Fibroblast of villous mesenchyme (primary cell): ENCODE measurements at places on chromosomes 7 and 10.
A peak's percentile ranks its signal among the peaks of the same experiment; 100 is the strongest.

DNA sequence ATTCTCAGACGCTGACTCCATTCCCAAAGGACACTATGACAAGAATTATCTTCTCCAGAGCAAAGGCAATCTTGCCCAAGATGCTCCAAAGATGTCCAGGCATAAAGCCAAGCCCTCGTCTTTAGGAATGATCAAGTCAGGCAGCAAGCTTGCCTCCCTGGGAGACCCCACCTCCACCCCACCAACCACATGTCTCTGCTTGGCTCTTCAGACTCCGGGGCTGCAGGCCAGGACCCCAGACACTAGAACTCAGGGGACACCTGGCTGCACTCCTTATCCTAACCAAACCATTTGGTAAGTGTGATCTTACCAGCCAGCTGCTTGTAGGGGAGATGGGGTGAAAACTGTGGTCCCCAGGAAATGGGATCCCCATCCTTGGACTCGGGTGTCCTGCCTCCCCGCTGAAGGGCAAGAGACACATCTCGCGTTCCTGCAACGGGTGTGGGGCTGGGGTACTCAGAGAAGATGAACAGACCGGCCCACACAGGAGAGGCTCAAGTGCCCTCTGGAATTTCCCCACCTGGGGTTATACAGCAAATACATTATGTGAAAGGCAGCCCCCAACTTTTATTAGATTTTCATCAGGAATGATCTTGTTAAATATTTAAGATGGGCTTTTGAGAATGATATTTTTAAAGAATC lies 55.7 kb downstream of the INSIG1 start:
- DNase-seq: no peak

- no peak for DNase-seq
These were observed 32.6 kb upstream of the TECTB start for GRCh38 chr10:112250555-112250954.

DNA sequence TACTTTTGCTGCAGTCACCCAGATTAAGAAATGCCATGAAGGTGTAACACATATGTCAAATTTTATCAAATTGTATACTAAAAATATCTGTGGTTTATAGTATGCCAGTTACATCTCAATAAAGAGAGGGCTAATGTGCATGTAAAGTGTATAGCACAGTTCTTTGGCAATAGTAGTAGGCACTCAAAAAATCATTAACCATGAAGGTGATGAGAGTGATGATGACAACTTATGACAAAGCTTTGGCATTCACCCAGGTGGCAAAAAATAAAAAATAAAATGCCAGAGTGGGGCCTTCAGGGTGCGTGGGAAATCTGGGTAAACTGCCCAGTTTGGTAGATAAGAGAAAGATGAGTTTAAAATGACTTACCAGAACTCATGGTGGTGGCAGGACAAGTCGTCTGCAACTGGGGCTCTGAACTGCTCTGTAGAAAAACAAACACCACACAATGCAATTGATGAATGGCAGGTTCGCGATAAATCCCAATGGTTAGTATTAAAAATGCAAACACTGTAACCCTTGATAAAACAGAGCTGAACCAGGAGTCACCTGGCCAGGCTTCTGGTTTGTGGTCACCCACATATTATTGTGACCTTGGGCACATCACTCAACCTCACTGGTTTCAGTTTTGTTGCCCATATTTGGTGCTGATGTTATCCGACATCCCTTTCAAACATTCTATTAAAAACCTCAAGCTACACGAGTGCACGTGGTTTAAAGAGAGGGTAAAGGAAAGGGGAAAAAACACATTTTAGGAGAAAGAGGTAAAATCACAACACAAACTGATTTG lies 120.2 kb downstream of the SORBS1 start:
- no peak for DNase-seq

GRCh38 chr7:8261711-8262695 lies at the start of gene ICA1:
Gene ICA1 (minus strand): TSS chr7:8262167. CDS start chr7:8235926, 26,241 bp downstream.
- DNase-seq: no peak

- DNase-seq: no peak
These were observed 10.4 kb downstream of the SYPL1 start for GRCh38 chr7:106101726-106102125.

DNA sequence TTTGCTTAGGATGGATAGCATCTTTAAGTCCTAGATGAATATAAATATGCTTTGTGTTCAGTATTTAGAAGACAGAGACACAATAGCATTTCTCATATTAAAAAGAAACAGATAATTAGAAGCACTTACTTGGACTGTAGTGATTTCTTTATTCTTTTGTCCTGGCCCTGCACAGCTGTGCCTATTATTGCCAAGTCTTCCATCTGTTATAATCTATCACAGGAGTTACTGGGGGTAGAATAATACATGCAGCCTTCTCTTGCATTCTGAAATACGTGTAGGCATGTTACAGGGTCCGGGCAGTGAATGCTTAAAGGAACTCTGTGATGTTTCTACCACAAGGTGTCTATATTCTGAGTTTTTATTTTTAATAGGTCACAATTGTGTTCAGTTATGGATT lies 461.5 kb upstream of the COBL start:
- DNase-seq: no peak

DNA sequence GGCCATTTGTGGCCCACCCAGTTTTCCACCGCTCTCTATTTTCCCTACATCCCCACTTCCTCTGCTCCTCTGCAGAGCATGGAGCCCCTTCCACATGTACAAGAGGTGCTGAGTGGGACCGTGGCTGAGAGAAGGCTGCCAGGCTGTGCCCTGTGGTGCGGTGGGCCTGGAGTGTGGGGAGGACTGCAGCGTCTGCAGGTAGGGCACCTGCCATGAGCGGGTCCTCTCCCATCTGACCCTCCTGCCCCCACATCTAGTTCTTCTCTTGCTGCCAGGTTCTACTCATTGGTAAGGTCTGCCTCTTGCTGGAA lies 145.6 kb upstream of the FAM20C start:
- DNase-seq: no peak

- DNase-seq: no peak
These were observed 693 bp downstream of the CREB5 start for GRCh38 chr7:28413011-28413410.

DNA sequence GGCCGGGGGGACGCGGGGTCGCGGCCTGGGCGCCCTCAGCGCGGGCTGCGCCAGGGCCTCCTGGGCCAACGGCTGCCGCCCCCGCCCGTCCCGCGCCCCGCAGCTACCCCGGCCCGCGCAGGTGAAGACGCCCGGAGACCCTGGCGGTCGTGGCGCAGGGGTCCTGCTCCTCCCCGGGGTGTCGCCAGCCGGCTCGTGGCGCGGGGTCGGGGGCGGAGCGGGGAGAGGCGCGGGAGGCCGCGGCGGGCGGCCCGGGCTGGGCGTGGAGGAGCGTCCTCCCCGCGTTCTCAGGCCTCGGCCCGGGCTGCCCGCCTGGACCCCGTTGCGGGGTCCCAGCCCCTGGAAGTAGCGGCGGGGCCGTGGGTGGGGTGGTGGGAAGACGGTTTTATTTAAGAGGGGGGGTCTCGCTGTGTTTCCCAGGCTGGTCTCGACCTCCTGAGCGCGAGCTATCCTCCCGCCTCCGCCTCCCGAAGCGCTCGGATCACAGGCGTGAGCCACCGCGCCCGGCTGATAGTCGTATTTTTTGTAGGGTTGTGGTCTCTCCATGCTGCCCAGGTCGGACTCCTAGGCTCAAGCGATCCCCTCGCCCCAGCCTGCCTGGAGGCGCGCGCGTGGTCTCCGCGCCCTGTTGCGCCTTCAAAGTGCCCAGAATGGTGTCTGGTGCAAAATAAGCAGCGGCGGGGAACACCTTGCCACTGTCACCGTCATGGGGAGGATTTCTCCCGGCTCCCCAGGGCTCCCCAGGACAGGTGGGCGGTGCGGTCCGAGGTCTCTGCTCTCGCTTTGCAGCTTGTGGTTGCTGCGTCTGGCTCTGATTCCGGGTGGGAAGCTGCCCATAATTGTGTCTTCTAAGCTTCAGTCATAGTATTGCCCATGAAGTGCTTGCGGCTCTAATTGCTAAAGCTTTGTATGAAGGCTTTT lies 15.3 kb upstream of the SUN1 start:
- peak; percentile 42 for DNase-seq

DNA sequence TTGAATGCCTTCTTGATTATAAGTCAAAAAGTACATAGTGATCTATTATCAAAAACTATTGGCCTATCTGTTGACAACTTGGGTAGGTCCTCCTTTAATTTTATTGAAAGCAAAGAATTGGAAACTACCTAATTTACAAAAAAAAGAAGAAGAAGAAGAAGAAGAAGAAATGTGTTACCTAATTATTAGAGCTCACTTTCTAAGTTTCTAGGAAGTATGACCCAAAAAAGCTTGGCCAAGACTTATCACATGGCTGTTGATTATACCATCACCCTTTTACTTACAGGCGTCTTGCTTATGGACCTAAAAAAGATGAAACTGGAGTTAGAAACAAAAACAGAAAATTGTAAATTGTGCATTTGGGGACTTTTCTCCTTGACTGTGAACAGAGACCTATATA lies 81.8 kb upstream of the PIK3CG start:
- no peak for DNase-seq
